CMK (cell line): ENCODE measurements at places on chromosomes 12 and 14.

DNA sequence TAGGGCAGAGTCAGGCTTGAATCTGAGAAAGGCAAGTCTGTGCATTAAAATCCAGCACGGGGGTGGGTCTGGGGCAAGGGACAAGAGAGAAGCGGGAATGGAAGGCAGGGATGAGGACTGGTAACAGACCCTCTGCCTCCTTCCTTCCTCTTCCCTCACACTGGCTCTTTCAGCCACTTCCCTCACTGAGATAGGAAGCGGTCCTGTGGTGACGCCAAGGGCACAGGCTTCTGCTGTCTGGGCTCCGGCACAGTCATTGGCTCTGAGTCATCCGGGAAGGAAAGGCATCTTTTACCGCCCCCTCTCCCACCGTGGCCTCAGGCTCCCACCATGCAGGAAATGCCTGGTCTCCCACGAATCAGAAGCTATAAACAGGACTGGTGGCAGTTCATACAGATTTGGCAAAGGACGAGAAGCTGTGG lies 70.2 kb downstream of the ETV6 start:
- peak; percentile 49 for DNase-seq

GRCh38 chr14:32087173-32087861 lies 10.2 kb downstream of the ARHGAP5 start:
- no peak for DNase-seq

DNA sequence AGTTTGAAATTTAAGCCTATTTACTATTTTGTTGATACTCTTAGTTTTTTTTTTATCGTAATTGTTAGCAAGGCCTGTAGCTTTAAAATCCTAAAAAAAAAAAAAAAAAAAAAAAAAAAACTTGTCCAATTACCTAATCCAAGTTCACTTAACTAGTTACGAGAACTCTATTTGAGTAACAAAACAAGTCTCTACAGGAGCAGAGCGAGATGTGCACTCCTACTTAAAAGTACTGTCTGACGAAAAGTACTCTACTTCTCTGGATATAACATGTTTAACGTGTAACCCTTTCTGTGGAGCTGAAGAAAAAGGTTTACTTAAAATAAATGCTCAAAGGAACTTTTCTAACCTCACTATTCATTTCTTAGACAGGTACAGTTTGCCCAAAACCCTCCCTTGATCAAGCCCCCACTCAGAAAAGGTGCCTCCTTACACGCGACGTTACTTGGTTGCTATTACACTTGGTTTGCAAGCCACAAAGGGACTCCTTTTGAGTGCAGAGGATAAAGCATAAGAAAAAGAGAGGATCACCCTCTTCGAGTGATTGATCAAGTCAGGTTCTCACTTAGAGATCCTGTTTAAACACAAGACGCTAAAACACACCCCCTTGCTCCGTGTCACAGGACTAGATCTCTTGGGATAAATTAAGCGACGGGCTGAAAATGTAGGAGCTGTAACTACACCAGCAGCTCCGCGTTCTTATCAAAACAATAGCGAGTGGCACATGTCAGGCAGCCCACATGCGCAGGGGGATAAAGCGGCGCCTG lies 2.2 kb downstream of the BAZ1A start:
- no peak for DNase-seq

DNA sequence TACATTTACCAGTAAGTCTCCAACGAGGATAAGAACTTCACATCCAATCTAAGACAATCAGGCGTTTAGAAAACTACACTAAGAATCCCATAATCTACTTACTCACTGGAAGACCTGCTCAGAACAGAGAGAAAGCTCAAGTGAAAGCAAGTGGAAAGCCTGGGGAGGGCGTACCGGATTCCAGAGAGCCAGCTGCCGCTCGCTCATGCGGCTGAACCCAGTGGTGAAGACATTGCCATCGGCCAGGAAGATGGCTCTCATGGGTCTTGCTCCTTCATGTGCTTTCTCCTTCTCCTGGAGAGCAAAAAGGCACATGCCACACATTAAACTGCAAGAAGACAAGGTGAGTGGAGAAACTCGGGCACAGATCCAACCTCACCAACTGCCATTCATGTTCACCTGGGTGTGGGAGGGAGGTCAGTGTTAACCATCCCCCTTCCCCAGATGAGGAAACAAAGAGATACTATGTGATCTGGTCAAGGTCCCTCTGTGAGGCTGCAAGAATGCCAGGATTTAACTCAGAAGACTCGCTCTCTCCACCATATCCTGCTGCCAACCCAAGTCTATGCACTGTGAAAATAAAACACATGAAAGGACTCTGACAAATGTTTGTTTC lies 23.5 kb upstream of the SELPLG start:
- DNase-seq = no peak

DNA sequence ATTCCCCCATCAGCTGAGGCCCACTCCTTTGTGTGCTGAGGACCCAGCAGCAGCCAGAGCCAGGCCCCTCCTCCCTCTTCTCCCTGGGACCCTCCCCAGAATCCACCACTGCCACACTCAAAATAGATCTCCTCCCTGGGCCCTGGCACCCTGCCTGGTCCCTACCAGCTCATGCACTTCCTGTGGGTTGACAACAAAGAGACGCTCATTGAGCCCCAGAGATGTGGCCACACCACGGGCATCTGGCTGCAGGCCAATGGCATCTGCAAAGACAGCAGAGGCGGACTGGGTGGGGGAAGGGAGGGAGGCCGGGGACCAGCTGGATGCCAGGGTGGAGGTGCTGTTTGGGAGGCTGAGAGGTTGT lies 16.0 kb upstream of the ENDOU start:
- no peak for DNase-seq
